ENCODE measurements at places on chromosomes 2 and 18.

DNA sequence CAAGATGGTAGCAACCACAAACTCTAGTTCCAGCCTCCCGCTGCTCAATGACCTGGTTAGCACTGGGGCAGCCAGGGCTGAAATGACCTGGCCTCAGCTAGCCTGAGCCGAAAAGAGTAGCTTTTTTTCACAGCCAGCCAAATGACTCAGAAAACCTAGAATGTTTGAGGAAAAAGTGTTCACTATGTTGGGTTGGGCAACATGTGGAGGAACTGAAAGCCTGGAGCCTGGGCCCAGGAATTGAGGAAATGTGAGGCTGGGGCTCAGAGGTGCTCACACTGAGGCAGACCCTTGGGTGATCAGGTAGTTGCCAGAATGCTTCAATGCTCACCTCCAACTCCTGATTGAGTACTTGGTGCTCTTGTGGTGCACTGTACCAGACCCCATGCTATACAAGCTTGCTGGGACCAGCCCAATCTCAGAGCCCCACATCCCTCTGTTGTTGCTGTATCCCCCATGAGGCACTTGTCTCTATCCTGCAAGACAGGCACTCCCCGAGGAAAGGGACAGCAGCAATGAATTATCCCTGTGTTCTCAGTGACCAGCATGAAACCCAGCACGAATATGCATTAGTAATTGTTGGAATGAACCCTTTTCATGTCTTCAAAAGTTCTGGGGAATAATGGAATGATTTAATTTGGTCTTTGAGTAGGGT, 116.2 kb downstream of the USP34 start:
- DNase-seq, result peak; percentile 31

DNA sequence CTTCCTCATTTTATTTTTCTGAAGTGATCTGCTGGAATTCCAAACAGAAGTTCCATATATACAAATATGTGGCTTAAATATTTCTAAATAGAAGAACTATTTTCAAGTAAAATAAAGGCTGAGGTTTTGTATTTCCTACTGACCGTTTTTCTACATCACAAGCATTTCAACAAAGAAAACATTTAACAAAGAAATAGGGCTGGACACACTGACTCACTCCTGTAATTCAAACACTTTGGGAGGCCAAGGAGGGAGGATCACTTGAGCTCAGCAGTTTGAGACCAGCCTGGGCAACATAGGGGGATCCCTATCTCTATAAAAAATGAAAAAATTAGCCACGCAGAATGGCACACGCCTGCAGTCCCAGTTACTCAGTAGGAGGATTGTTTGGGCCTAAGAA, 44.6 kb downstream of the TANK start:
- no peak for DNase-seq

DNA sequence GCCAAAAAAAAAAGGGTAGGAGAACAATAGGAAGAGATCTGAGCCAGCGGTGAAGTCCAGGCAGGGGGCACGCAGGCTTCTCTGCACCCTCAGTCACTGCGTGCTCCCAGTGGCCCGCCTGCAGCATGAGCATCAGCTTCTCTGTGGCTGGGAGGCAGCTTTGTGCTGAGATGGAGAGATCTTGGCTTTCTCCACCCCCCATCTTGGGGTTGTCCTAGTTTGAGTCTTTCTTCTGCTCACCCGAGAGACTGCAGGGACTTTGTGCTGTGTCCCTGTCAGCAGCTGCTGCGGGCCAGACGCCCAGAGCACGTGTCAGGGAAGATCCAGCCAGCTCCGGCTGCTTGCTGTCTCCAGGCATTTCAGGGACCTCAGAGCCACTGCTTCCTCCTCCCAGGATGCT, 20.3 kb downstream of the TRAPPC12 start:
- DNase-seq, result no peak

- no peak for DNase-seq
Observed at GRCh38 chr2:144607099-144607498, 87.2 kb upstream of the ZEB2 start.

- DNase-seq, result no peak
Observed at GRCh38 chr2:8490166-8490721, 191.6 kb upstream of the ID2 start.

- no peak for DNase-seq
Observed at GRCh38 chr2:118012778-118013177, 1.1 kb downstream of the CCDC93 start.

GRCh38 chr2:31828891-31829290, 181.9 kb downstream of the MEMO1 start:
- DNase-seq, result no peak

DNA sequence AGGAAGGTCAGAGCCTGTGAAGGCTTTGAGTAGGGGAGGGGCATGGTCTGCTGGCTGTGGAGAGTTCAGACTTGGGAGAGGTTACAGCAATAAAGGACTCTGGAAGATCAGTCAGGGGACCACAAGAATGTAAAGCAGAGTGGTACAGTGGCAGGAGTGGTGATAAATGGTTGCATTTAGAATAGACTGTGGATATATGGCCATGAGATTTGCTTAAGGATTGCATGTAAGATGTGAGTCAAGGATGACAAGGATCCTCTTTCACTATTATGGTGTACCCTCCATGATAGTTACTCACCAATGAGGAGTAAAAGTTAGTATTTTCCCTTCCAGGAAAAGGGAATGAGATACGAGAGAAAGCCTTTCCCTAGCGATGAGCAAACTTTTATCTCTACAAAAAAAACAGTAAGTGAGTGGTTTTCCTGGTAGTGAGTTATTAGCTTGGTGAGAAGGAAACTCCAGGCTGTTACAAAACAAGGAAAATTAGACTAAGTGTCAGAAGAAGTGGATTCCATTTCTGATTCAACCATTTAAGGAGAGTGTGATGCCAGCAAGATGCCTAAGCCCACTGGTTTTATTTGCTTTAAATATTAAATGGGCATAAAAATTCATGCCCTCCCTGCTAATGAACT, 818.0 kb upstream of the ACVR2A start:
- peak; percentile 97 for DNase-seq

DNA sequence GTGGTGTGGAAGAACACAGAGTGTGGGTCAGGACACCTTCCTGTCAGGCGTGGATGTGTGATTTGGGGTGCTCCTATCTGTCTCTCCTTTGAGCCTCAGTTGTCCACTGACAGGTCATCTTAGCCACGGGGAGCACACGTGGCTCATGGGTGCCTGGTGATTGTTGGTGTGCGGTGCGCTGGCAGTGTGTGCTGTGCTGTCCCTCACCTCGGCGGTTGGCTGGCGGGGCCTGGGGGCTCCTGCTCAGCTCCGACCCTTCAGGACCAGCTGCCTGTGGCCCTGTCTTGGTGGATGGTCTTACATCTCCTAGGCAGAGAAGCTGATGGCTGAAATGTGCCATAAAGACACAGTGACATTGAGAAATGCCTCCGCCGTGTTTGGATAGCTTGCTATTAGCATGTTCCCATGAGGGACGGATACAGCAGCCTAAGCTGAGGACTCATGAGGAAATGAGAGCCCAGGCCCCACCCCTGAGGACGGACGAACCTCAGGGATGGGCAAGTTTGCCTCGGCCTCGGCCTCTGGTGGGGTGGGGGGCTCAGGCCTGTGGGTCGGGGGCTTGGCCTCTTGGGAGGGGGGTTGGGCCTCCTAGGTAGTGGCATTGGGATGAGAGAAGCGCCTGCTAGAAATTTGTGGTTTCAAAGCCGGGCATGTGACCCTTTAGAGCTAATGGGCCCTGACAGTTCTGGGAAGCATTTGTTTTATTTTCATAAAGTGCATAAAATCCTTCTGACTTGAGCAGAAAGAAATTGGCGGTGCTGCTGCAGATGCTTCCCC, 20.3 kb upstream of the ASB1 start:
- DNase-seq, result no peak

GRCh38 chr2:44286884-44287638, 11.8 kb downstream of the SLC3A1 start:
- no peak for DNase-seq

DNA sequence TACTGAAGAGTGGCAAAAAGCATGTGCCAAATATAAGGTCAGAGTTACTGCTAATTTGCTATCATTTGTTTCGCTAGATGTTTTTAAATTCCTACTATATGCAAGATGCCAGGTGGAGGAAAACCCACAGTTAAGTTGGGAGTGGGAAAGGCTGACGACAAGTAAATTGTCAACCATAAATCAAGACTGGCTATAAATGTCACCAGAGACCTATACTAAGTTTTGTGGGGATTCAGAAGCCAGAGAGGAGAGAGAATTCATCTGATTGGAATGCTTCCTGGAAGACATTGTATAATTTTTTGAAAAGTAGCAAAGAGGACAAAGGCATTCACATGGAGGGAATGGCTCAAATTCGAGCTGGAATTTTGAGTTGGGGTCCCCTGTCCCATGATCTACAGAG, 64.3 kb downstream of the CFAP221 start:
- no peak for DNase-seq

GRCh38 chr2:9251154-9252001, 44.8 kb downstream of the ASAP2 start:
- DNase-seq, result peak; percentile 82

DNA sequence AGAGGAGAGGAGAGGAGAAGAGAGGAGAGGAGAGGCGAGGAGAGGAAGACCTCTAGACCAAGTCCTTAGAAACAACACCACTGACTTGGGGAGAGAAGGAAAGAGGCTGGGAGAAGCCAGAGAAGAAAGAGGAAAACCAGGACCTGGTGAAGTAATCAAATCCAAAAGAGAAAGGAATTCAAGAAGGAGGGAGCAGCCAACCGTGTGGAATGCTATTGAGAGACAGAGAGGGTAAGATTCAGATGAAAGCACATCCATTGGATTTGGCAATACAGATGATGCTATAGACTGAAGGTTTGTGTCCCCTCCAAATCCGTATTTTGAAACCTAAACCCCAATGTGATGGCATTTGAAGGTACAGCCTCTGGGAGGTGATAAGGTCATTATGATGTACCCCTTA, 50.7 kb downstream of the GALNT14 start:
- DNase-seq, result no peak

- DNase-seq, result peak; percentile 16
Observed at GRCh38 chr2:12293874-12294273, 422.9 kb upstream of the TRIB2 start.

- DNase-seq, result peak; percentile 77
Observed at GRCh38 chr2:158931572-158931971, 36.9 kb upstream of the TANC1 start.

DNA sequence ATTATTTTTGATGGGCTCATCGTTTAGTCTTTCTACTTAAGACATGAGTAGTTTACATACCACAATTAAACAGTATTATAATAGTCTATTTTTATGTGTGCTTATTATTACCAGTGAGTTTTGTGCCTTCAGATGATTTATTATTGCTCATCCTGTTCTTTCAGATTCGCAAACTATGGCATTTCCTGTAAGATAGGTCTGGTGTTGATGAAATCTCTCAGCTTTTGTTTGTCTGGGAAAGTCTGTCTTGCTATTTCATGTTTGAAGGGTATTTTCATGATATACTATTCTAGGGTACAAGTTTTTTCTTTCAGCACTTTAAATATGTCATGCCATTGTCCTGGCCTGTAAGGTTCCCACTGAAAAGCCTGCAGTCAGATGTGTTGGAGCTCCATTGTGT, 101.3 kb downstream of the DNAH7 start:
- peak; percentile 41 for DNase-seq

GRCh38 chr2:173966274-173967098, 1.3 kb upstream of the SP3 start:
- no peak for DNase-seq
